ENCODE measurements at places on chromosomes 13 and 19. TPM values are rescaled to one million over a fixed set of nuclear protein-coding genes. Genes with fewer than 3 reads are reported as not detected.
A peak's percentile ranks its signal among the peaks of the same experiment; 100 is the strongest.

DNA sequence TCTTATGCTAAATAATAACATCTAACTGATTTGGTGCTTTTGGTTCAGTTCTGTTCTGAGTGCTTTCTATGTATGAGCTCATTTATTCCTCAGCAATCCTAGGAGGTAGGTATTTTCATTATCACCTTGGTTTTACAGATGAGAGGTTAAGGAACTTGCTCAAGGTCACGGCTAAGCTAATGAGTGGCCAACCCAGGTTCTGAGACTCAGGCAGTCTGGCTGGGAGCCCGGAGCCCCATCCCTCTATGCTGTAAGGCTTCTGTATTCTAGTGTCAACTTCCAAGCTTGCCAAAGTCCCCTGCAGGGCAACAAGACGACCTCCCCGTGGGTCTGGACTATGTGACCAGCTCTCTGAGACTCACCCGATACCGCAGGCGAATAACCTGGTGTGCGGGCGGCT lies 60.5 kb downstream of the PARP4 start:
- DNase-seq: no peak
- no peaks in the 10 kb centered on the region for H3K27me3 ChIP-seq
- H3K4me1 ChIP-seq: peaks cover 3% of the 10 kb centered on the region
- peaks cover 37% of the 10 kb centered on the region for H3K36me3 ChIP-seq

- H3K27me3 ChIP-seq: peaks cover 35% of the 10 kb centered on the region
- no peak overlapping the region for H3K27ac ChIP-seq
- no peaks in the 10 kb centered on the region for H3K36me3 ChIP-seq
- H3K4me1 ChIP-seq: peaks cover 16% of the 10 kb centered on the region
- peak overlapping the region; percentile 70 for H3K4me3 ChIP-seq
Observed at GRCh38 chr13:106534639-106535551, 567 bp downstream of the EFNB2 start.

DNA sequence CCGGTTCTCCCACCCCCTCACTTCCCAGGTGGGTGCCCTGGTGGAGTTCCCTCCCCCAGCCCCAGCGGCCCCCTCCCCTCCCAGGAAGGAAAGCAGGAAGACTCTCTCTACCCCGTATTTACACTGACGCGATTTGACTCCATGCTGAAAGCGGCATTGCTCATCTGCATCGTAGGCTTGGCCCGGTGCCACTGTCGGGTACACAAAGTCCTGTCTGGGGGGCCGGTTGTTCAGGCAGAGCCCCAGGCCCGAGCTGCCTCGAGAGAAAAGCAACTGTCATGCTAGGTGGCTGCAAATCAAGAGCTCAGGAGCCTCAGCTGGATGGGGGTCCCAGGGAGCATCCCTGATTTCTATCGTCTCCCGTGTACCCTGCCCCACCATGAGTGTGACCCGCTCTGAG lies 14.9 kb downstream of the ADAMTS10 start:
- no peak for DNase-seq
- no peak overlapping the region for H3K4me3 ChIP-seq
- H3K27ac ChIP-seq: no peak overlapping the region
- H3K36me3 ChIP-seq: peaks cover 1% of the 10 kb centered on the region
- H3K27me3 ChIP-seq: no peaks in the 10 kb centered on the region

DNA sequence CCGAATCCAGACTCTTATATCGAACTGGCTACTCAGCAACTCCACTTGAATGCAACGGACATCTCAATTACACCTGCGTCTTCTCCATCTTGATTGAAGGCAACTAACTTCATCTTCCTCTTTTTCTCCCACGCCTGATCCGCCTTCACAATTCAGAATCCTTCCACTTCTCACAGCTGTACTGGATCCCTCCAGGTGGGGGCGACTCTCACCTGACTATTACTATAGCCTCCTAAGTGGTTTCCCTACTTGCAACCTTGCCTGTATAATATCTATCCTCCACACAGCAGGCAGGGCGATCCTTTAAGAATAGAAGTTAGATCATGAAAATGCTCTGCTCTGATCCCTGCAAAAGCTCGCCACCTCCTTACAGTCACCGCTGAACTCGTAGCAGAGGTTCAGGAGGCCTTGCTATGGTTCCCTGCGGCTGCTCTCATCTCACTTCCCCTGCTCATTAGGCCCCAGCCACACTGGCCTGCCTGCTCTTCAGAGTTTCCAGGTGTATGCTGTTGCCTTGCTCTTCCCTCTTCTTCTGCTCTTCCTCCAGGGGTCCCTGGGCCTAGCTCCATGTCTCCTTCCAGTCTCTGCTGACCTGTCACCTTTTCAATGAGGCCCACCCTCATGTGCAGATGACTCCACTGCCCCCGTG lies 31.9 kb downstream of the RFXAP start:
- H3K27me3 ChIP-seq: peaks cover 12% of the 10 kb centered on the region
- DNase-seq: peak; percentile 33
- no peaks in the 10 kb centered on the region for H3K36me3 ChIP-seq
- no peak overlapping the region for H3K27ac ChIP-seq
- H3K4me1 ChIP-seq: no peaks in the 10 kb centered on the region
- H3K4me3 ChIP-seq: no peak overlapping the region

DNA sequence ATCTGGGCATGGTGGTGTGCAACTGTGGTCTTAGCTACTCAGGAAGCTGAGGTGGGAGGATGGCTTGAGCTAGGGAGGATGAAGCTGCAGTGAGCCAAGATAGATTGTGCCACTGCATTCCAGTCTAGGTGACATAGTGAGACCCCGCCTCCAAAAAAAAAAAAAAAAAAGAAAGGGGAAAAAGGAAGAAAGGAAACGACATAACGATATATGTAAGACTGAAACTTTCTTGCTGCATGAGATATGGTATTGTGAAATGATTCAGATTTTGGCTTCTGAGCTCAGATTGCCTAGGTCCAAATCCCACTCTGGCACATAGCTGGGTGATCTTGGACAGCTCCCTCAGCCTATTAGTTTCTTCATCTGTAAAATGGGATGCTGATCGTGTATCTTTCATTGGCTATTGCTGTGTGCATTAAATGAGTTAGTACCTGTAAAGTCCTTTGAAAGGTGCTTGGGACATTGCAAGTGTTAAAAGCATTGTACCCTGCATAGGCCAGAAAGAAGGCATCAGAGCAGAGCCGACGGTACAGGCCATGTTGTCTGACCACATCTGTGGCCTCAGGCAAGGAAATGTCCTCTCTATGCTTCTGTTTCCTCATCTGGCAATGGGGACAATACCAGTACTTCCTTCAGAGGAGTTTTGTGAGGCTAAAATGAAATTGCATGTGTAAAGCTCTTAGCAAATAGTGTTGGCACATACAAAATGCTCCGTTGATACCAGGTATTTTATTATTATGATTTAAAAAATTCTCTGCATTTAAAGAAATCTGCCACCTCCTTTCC lies 32.6 kb upstream of the SLC46A3 start:
- H3K27ac ChIP-seq: no peak overlapping the region
- H3K4me1 ChIP-seq: peaks cover 14% of the 10 kb centered on the region
- no peaks in the 10 kb centered on the region for H3K36me3 ChIP-seq
- no peak overlapping the region for H3K4me3 ChIP-seq
- no peak for DNase-seq

GRCh38 chr19:9485140-9485539 lies 13.3 kb downstream of the ZNF560 start:
- H3K4me1 ChIP-seq: no peaks in the 10 kb centered on the region
- H3K4me3 ChIP-seq: no peak overlapping the region
- peaks cover 18% of the 10 kb centered on the region for H3K36me3 ChIP-seq
- DNase-seq: no peak
- no peaks in the 10 kb centered on the region for H3K27me3 ChIP-seq

DNA sequence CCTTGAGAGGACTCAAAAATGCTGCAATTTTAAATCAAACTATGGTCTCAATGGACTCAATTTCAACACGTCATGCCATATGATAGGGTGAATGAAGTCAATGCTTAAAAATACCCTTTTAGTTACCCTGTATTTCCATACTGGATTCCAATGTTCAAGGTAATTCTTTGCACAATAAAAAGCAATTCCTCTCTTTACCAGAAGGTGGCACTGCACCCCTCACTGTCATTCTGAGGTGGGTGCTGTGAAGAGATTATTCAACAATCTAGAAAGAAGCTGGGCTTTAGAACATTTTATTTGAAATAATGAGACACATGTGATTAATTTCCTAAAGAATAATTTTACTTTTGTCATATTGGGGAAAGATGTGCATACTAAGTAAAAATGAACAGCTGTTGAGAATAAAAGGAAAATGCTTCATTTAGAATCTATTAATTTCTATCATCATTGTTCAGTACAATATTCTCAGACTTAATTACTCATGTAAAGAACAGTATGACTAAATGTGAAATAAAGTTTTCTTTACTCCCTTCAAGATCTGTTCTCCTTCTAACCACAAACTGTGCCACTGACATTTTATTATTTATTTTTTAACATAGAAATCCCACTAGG lies 789.1 kb downstream of the GPC5 start:
- H3K27me3 ChIP-seq: peaks cover 2% of the 10 kb centered on the region
- H3K36me3 ChIP-seq: no peaks in the 10 kb centered on the region
- H3K4me1 ChIP-seq: no peaks in the 10 kb centered on the region
- no peak overlapping the region for H3K27ac ChIP-seq

- H3K4me1 ChIP-seq: peaks cover 26% of the 10 kb centered on the region
- H3K27ac ChIP-seq: no peak overlapping the region
Observed at GRCh38 chr19:38400361-38400760, 2.5 kb upstream of the FAM98C start.

- H3K36me3 ChIP-seq: no peaks in the 10 kb centered on the region
- peaks cover 42% of the 10 kb centered on the region for H3K27me3 ChIP-seq
- H3K27ac ChIP-seq: no peak overlapping the region
- no peak for DNase-seq
- H3K4me3 ChIP-seq: peak overlapping the region; percentile 62
Observed at GRCh38 chr13:43787518-43787891, 733 bp upstream of the ENOX1 start.

GRCh38 chr13:75643182-75643581 lies 7.1 kb downstream of the LMO7 start:
- no peak overlapping the region for H3K27ac ChIP-seq
- H3K36me3 ChIP-seq: peaks cover 2% of the 10 kb centered on the region
- H3K4me3 ChIP-seq: no peak overlapping the region
- H3K27me3 ChIP-seq: peaks cover 1% of the 10 kb centered on the region
- H3K4me1 ChIP-seq: no peaks in the 10 kb centered on the region

DNA sequence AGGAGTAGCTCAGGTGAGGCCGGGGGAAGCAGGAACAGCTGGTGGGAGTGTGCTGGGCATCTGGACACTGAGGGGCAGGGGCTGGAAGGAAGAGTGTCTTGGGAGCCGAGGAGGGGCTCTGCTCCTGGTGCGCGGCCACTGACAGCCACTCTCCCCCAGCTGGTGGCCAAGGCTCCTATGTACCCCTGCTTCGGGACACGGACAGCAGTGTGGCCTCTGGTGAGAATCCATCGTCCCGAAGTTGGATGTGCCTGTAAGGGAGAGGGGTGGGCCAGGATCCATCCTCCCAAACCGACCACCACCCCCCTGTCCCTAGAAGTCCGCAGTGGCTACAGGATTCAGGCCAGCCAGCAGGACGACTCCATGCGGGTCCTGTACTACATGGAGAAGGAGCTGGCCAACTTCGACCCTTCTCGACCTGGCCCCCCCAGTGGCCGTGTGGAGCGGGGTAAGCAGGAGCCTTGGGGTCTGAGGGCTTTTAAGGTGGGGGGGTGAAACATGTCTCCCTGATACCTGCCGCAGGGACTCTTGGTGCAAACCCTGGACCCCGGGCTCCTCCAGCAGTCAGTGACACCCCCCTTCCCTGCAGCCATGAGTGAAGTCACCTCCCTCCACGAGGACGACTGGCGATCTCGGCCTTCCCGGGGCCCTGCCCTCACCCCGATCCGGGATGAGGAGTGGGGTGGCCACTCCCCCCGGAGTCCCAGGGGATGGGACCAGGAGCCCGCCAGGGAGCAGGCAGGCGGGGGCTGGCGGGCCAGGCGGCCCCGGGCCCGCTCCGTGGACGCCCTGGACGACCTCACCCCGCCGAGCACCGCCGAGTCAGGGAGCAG lies 2.0 kb upstream of the USF2 start:
- H3K4me3 ChIP-seq: peak overlapping the region; percentile 87
- peaks cover 29% of the 10 kb centered on the region for H3K36me3 ChIP-seq
- peaks cover 23% of the 10 kb centered on the region for H3K4me1 ChIP-seq
- no peak for DNase-seq

DNA sequence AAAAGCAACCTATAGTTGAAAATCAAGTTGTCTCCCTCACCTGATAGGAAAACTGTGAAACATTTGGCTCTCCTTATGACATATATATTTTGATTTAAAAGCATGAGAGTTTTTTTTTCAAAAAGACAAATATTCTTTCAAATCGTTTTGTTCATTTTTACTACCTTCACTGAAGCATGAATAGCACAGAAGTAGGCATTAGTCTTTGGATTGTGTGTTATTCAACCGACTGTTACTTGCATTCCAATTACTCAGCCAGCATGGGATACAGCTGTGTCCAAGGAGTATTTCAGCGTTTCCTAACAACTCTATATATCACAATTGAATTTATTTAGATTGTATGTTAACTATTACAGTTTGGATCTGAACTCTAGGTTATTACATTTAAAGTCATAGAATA lies 135.2 kb downstream of the PCDH9 start:
- DNase-seq: no peak
- no peaks in the 10 kb centered on the region for H3K27me3 ChIP-seq

- no peaks in the 10 kb centered on the region for H3K36me3 ChIP-seq
- no peak overlapping the region for H3K27ac ChIP-seq
- peaks cover 13% of the 10 kb centered on the region for H3K4me1 ChIP-seq
- H3K27me3 ChIP-seq: no peaks in the 10 kb centered on the region
- no peak for DNase-seq
- H3K4me3 ChIP-seq: no peak overlapping the region
Observed at GRCh38 chr13:73300718-73301425, 242.1 kb downstream of the KLF5 start.

The NALCN gene
- total RNA-seq: not detected

The CEACAM4 gene
- not detected for total RNA-seq

The TEX29 gene
- 0.43 TPM for total RNA-seq

The TBC1D4 gene
- 13.0 TPM for total RNA-seq
